ENCODE measurements at places on chromosomes 13 and 19.

DNA sequence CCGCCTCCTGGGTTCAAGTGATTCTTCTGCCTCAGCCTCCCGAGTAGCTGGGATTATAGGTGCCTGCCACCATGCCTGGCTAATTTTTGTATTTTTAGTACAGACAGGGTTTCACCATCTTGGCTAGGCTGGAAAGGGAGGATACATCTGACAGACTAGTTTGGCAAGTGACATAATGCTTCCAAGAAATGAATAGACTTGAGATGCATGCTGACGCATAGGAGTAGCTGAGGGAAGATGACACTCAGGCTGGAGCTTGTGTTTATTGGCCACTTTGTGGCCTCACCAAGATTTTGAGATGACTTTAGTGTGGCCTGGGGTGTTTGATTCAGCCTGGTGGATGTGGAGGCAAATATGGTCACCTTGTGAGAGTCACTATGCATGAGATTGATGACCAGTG, 4.0 kb downstream of the ZNF586 start:
- DNase-seq, result no peak

DNA sequence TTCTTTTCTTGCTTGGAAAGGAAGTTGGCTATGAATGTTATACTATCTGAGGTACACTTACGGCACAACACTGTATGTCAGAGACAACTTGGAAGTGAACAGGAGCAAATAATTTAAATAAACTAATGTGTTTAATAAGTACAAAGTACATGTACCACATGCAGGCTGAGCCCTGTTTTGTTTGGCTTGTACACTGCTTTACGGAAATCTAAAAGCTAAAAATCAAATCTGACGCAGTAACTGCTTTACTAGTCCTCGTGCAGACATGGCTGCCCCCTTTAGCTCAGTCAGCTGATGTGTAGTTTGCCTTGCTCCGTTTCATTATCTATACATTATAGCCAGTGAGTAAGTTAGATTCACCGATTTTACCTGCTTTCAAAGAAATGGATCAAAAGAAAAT, 36.5 kb downstream of the TDRD3 start:
- peak; percentile 16 for DNase-seq

GRCh38 chr19:10137751-10138682, 18.3 kb upstream of the EIF3G start:
- no peak for DNase-seq

DNA sequence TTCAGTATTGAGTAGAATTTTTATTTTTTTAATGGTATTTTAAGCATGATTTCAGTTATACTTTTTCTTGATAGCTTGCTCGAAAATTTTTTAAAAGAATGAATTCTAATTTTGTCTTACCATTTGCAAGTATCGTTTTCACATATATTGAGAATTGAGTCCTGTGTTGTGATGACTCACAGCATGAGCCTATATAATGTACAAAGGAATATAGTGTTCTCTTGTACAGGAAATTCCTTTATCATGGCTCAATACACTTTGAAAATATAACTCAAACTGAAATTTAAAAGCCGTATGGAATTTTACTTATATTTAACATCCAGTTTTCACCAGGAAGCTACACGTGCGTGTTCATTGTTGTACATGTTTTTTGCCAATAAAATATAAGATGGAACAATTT, 161.1 kb upstream of the TMTC4 start:
- no peak for DNase-seq

DNA sequence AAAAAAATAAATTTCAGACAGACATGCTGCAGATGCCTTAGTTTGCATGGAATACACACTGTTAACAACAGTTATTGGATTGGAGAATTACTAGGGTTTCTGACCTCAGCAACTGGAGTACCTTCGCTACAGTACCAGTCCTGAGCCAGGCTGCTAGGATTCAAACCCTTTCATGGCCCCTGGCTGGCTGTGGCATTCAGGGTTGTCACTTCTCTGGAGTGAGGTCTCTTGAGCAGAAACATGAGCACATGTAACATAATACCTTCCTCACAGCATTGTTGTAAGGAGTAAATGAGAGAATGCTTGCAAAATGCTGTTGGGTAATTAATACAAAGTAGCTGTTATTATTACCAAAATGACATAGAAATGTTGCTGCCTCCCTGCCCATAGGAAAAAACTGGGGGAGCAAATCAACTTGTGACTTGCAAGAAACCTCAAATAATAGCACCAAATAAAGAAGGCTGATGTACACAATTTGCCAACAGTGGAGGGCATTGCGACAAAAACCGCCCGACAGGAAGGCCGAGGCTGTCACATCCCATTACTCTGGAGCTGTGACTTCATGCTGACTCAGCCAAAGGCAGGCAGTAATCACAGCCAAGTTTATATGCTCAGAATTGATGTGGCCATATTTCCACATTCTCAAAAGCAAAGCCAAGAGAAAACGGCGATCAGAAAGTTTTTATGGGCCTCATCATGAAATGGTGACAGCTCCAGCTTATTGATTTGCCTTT, 100.4 kb downstream of the RFC3 start:
- no peak for DNase-seq

GRCh38 chr13:73991384-73991783, 142.8 kb downstream of the KLF12 start:
- DNase-seq, result no peak

GRCh38 chr19:435707-436412, 25.0 kb downstream of the SHC2 start:
- DNase-seq, result no peak

DNA sequence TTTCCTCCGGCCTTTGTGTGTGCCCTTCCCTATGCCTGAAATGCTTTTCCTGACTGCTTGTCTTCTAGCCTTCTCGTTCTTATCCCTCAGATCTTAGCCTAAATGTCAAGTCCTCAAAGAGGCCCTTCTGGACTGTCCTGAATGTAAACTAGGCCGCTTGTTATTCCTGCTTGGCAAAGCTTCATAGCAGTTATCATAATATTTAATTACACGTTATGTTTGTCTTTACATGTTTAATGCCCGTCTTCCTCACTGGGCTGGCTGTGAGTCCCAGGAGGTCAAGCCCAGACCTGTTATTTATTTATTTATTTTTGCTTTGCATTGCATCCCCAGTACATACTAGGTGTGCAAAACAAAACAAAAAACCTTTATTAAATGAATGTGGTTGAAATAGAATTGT, 62.7 kb downstream of the SIPA1L3 start:
- no peak for DNase-seq

DNA sequence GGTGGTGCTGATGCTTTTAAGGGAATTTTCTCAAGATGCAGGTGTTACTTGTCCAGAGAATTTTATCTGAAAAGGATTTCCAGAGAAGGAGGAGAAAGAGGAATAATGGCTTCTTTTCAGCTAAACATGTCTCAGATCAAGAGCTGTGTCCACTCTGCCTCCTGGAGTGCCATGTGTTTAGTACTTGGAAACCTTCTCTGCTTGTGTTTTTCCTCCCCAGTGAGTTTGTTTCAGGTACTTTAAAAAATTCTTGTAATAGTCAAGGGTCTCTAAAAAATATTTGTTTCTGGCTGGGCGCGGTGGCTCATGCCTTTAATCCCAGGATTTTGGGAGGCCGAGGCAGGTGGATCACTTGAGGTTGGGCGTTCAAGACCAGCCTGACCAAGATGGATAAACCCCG, 22.7 kb downstream of the ZNF431 start:
- no peak for DNase-seq

GRCh38 chr19:1472231-1473084, 6.6 kb downstream of the C19orf25 start:
- no peak for DNase-seq

- DNase-seq, result no peak
These were observed 32.1 kb upstream of the PTPRS start for GRCh38 chr19:5372572-5373200.

- no peak for DNase-seq
These were observed 47.4 kb upstream of the SERPINE3 start for GRCh38 chr13:51292000-51292565.

GRCh38 chr19:51521781-51522180, 9.7 kb downstream of the SIGLEC6 start:
- no peak for DNase-seq

DNA sequence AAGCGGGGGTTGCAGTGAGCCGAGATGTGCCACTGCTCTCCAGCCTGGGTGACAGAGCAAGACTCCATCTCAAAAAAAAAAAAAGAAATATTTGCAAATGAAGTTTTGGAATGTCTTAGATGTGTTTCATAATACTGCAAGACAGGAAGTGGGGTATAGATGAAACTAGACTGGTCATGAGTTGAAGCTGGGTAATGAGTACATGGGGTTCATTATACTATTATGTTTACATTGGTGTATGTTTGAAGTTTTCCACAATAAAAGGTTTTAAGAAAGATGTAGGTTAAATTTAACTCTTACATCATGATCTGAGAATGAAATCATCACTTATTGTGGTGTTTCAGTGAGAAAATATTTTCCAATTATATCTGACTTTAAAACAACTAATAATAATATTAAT, 19.0 kb downstream of the FNDC3A start:
- DNase-seq, result no peak

GRCh38 chr13:71499235-71499634, 367.8 kb downstream of the DACH1 start:
- DNase-seq, result no peak

DNA sequence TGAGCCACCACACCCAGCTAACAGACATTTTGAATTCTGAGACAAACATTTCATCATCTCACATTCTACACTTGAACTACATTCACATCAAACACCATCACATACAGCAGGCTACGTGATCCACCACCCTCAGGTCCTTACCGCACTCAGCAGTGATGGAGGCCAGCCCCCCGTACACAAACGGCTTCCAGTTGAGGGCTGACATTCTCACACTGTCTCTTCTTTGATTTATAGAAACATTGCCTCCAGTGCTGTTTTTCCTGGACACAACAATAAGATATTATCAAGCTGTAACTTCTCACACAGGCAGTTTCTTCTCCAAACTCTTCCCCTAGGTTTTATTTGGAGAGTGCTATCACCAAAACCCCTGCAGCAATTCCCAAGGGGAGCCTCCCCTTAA, 7.0 kb downstream of the SLC25A30 start:
- no peak for DNase-seq

DNA sequence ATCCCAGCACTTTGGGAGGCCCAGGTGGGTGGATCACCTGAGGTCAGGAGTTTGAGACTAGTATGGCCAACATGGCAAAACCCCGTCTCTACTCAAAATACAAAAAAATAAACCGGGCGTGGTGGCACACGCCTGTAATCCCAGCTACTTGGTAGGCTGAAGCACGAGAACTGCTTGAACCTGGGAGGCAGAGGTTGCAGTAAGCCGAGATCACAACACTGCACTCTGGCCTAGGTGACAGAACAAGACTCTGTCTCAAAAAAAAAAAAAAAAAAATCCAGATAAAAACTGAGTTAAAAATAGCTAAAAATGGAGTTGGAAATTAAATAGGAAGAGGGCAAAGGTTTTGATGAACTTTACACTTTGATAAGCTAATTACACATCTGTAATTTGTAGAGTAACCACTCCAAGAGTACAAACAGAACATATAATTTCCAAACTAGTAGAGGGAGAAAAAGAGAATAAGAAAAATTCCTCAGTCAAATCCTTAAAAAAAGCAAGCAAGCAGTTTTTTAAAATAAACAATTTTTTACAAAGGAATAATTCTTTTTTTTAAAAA, 10.3 kb downstream of the TGDS start:
- DNase-seq, result no peak

DNA sequence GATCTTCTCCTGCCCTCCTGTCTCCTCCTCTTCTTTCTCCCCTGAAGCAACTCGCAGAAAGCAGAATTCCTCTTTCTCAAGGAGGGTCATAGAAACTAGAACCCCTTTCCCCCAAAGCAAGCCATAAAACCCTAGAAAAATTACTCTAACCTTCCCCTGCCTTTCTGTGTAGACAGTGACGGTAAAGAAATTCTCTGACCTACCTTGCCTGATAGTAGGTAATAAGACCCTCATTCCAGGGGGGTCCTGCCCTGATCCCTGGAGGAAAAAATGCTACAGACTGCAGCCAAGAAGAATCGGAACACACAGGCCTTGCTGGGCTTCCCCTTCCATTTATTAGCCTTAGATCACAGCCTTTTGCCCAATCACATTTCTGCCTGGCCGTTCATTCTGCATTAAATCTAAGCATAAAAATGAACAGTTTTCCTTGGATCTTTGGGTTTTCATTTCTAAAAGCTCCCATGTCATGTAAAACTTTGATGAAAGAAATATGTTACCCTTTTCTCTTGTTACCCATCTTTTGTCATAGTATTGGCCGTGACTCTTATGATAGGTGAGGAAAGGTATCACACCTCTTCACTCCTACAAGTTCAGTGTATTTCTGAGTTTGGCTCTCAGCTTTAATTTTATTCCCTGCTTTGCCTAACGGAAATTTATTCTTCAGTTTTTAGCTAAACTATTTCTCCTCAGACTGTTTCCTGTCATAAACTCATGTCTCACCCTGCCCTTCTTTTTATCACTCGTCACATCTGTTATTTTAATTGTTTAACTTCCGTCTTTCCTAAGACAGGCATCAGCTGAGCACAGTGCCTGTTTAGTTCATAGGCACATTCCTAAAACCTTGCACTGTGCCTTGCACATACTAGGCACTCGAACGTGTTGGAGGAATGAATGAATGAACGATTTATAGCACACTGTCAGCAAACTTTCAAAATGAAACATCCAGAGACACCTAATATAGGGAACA, 20.4 kb upstream of the CPB2 start:
- DNase-seq, result no peak

DNA sequence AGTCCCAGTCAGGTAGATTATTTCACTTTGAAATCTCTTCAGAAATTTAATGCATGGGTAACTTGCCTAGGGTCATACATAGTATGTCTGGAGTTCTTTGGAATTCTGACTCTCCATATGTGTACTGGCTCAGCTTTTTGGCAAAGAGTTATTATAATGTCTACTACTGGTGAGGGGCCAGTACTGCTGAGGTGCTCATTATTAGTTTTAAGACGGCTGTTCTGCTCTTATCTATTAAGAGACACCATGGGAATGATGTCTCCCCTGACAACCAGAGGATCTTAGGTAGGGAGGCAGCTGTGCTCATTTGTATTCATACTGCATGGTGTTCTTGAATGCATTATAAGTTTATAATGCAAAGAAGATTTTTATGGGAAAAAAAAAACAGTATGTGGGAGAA, 184.1 kb downstream of the RGCC start:
- no peak for DNase-seq

GRCh38 chr19:10724573-10725071, 6.7 kb downstream of the DNM2 start:
- no peak for DNase-seq

DNA sequence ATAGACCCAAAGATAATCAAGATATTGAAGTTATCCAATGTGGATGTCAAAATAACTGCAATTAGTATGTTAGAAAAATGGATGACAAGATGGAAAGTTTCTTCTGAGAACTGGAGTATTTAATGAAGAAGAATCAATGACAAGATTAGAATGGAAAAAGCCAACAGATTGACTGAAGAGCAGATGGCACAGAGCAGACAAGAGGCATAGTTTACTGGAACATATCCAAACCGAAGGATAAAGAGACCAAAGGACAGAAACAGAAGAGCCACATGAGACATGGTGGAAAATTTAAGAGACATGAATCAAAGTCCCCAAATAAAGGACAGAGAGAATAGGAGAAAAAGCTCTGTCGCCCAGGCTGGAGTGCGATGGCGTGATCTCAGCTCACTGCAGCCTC, 89.6 kb upstream of the RXFP2 start:
- no peak for DNase-seq

- no peak for DNase-seq
These were observed 2832.4 kb downstream of the PCDH9 start for GRCh38 chr13:64397701-64398100.
